ENCODE measurements at places on chromosomes 2 and 18. TPM values are rescaled to one million over a fixed set of nuclear protein-coding genes. Genes with fewer than 3 reads are reported as not detected.
A peak's percentile ranks its signal among the peaks of the same experiment; 100 is the strongest.

- no peak for DNase-seq
- H3K27ac ChIP-seq: no peak overlapping the region
- no peaks in the 10 kb centered on the region for H3K4me1 ChIP-seq
- no peaks in the 10 kb centered on the region for H3K27me3 ChIP-seq
- no peak overlapping the region for H3K4me3 ChIP-seq
Observed at GRCh38 chr18:37964885-37965571, 399.4 kb upstream of the CELF4 start.

SIGLEC15 gene
- total RNA-seq: not detected

DNA sequence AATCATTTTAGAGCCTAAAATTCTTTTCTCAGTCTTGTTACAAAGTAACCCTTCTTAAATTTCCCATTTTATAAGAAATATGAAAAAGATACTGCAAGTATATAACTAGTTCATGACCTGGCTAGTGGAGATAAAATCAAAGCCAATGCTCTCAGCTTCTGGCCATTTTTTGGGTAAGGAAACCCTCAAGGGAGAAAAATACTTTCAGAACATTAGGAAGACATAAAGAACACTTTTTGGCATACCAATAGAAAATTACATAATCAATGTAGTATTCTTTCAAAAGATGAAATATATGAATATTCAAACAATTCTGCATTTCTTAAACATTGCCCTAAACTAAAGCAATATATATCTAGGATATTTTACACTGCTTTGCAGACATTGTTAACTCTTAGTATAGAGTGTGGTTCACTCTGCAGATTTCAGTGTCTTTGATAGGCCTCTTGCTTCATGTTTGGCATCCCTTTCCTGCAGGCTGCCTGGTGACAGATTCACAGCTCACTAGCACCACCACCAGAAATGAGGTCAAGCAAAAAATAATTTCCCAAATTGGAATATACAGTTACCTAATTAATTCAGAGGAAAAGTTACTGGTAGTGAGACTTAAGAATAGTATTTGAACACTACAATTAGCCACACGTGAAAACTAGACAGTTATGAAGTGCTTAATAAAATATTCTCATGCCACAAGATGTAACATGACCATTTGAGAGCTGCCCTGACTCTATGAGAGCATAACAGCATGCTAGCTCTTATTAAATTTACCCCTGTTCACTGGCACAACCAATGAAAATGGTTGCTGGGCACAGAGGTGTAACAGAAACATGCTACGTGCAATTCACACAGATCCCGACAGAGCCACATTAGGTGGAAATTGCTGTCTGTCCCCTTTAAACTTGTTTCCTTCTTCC, 36.0 kb downstream of the PAIP2B start:
- H3K27me3 ChIP-seq: no peaks in the 10 kb centered on the region
- H3K27ac ChIP-seq: no peak overlapping the region
- DNase-seq: no peak
- H3K36me3 ChIP-seq: no peaks in the 10 kb centered on the region

USP14 gene
- total RNA-seq: 42.6 TPM

DNA sequence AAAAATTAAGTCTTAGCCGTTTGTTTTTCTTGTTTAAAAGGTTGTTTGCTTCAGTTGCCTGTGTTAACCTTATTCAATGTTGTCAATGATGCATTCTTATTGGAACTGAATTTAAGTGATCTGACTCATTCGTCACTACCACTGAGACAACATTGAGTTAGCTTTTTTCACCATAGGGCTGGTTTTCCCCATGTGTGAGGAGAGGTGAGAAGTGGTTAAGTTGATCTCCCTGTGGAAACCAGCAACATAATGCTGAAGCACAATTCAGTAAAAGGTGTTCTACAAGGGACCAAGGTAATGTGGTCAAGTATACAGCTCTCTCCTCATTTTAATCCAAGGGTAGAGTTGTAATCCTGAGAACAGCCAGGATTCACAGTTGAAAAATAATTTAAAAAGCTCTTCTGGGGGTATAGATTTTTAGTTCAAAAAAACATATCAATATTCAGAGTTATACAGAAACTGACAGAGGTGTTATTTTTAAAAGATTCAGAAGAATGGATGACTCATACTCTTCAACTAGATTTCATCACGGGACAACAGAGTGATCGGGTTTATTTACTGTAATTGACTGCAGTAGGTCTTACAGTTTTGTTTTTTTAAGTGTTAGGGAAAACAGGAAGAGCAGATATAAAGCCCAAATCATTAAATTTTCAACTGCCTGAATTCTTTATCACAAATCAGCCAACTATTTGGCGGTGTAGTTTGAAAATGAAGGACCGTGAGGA, 12.6 kb downstream of the NOP58 start:
- H3K27ac ChIP-seq: peak overlapping the region; percentile 10
- peaks cover 20% of the 10 kb centered on the region for H3K4me1 ChIP-seq
- H3K27me3 ChIP-seq: no peaks in the 10 kb centered on the region
- no peak overlapping the region for H3K4me3 ChIP-seq

GRCh38 chr2:58449286-58450010, 208.3 kb upstream of the FANCL start:
- DNase-seq: no peak
- H3K4me3 ChIP-seq: no peak overlapping the region
- no peak overlapping the region for H3K27ac ChIP-seq
- no peaks in the 10 kb centered on the region for H3K27me3 ChIP-seq
- no peaks in the 10 kb centered on the region for H3K4me1 ChIP-seq

DNA sequence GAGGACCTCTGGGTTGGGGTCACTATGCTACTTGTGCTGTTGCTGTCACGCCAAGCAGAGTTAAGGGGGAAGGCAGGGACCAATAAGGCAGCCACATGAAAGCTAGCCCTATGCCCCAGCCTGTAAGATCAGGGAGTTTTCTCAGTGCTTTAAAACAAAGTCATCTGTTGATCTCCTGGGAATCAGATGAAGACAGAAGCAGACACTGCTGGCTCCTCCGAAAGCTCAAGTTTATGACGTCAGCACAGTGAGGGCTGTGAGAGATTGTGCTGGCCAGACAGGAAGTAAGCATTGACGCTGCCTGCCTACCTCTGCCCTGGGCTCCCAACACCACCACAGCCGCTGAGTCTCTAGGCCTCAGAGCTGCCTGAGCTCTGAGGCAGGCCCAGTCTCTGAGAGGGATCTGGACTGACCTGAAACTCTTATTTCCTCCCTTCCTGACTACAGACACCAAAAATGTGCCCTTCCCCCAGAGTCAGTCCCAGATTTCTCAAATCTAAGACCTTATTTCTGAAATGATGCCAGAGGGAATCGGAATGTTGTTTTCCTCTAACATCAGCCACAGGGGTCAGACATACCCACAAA, 118.1 kb upstream of the EPAS1 start:
- DNase-seq: peak; percentile 55
- peaks cover 10% of the 10 kb centered on the region for H3K4me1 ChIP-seq
- H3K36me3 ChIP-seq: no peaks in the 10 kb centered on the region
- no peak overlapping the region for H3K4me3 ChIP-seq
- H3K27me3 ChIP-seq: no peaks in the 10 kb centered on the region

DNA sequence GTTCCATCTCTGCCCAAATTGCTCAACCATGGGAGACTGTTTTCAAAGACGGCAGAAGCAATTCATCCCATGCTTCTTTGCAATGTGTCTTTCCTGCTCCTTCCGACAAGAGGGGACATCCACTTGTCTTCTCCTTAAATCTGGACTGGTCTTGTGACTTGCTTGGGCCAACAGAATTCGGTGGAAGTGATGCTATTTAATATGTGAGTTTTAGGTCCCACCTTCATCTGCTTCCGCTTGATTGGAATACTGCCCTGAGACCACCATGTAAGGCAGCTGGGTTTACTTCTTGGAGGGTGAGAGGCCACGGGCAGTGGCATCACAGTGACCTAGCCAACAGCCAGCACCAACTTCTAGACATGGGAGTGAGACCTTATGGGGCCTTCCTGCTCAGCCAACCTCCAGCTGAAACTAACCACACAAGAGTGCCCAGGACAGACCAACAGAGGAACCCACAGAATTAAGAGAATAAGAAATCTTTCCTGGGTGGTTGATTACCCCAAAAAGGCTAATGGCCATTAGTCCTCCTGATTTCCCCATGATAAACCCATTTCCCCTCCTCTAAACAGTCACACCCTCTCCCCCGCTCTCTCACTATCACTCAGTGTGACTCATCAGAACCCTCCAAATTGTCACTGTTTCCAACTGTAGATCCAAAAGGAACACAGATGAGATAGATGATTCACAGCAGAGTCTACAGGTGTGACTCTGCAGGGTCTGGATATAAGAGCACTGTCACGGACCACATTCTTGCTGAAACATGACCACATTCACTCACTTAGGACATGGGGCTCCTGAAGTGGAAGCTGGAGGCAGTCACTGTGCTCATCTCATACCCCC, 16.2 kb upstream of the RHOB start:
- H3K27me3 ChIP-seq: no peaks in the 10 kb centered on the region
- no peak overlapping the region for H3K27ac ChIP-seq
- no peak overlapping the region for H3K4me3 ChIP-seq
- no peaks in the 10 kb centered on the region for H3K36me3 ChIP-seq
- no peaks in the 10 kb centered on the region for H3K4me1 ChIP-seq
- DNase-seq: no peak

GRCh38 chr2:19120941-19121750, 237.3 kb downstream of the OSR1 start:
- H3K4me1 ChIP-seq: no peaks in the 10 kb centered on the region
- no peak overlapping the region for H3K27ac ChIP-seq

DNA sequence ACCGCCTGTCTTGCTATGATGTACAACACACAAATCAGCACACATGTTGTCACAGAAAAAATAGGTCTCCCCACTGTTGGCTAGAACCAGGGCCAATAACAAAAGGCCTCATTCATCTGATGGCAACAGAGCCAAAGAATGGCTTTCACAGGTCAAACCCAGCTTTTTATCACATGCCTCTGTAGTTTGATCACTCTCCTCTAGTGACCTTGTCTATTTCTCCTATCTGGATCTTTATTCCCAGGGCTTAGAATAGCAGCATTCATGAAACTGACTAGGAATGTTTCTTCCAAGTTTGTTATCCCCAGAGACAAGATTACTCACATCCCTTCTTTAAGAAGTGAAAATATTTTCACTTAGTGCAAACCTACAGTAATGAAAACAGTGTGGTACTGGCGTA, 285.8 kb upstream of the GYPC start:
- H3K4me1 ChIP-seq: no peaks in the 10 kb centered on the region
- no peaks in the 10 kb centered on the region for H3K27me3 ChIP-seq
- no peak overlapping the region for H3K4me3 ChIP-seq
- no peak for DNase-seq
- H3K36me3 ChIP-seq: no peaks in the 10 kb centered on the region

LRRC30 gene
- total RNA-seq: not detected

- H3K4me1 ChIP-seq: no peaks in the 10 kb centered on the region
- DNase-seq: peak; percentile 43
- H3K4me3 ChIP-seq: no peak overlapping the region
- H3K27me3 ChIP-seq: no peaks in the 10 kb centered on the region
- no peak overlapping the region for H3K27ac ChIP-seq
Observed at GRCh38 chr2:241540771-241541561, 17.6 kb upstream of the BOK start.

TOGARAM2 gene
- total RNA-seq: 2.7 TPM

AGXT gene
- total RNA-seq: not detected

- DNase-seq: no peak
- H3K27ac ChIP-seq: no peak overlapping the region
- H3K27me3 ChIP-seq: no peaks in the 10 kb centered on the region
- H3K4me3 ChIP-seq: no peak overlapping the region
- H3K4me1 ChIP-seq: no peaks in the 10 kb centered on the region
Observed at GRCh38 chr2:18402831-18403230, 157.6 kb downstream of the RDH14 start.

DNA sequence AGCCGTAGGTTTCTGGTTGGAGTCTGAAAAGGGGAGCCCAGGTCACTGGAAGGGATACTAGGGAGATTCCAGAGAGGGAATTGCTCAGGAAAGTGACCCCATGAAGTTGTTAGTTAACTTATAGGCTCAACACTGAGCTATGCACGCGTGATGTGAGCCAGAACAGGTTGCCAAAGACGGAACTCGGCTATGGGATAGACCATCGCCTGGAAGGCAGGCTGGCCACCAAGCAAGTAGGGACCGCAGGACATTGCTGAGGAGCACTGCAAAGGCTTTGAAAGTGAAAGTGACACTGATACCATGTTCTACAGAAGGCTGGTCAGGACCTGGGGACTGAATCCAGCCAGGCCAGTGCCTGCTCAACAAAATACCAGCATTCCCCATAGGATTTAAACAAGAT, 7.3 kb downstream of the FARP2 start:
- H3K4me3 ChIP-seq: no peak overlapping the region
- DNase-seq: no peak
- no peaks in the 10 kb centered on the region for H3K27me3 ChIP-seq
- H3K36me3 ChIP-seq: no peaks in the 10 kb centered on the region
- no peak overlapping the region for H3K27ac ChIP-seq

DNA sequence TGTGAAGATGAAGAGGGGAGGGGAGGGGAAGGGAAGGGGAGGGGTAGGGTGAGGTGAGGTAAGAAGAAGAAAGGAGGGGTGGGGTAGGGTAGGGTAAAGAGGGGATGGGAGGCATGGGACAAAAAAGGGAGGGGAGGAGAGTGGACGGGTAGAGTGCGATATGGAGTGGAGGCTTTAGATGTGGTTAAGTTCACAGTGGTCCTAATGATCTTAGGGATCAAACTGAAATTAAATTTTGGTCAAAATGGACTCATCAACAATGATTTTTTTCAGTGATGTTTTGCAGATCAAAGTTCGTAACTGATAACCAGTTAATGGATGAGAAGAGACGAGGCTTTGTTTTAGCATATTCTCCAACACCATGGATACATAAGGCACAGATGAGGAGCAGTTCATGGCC, 513.9 kb upstream of the ACVR2A start:
- H3K4me1 ChIP-seq: peaks cover 18% of the 10 kb centered on the region
- H3K27ac ChIP-seq: no peak overlapping the region
- no peak overlapping the region for H3K4me3 ChIP-seq

DNA sequence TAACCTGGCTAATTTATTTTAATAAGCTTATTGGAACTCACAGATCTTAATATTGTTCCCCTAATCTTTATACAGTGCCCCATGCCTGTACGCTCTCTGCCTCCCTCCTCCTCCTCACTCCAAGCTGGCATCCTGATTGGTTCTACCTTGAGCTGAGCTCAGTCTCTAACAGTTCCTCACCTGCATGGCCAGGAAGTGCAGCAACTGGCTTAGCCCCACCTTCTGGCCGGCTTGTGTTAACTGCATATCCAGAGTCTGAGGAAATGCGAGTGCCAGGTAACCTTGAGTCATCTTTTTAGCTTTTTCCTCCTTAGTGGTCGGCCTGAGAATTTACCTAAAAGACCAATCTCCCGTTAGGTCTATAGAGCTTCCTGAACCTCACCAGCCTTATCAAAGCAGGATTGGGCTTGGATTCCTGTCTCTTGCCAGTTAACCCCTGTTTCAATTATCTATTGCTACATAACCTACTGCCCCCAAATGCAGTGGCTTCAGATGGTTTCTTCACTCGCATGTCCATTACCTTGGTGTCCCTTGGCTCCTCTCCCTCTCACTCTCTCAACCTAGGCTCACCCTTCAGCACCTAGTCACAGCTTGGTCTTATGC, 89.5 kb upstream of the STK39 start:
- no peaks in the 10 kb centered on the region for H3K36me3 ChIP-seq
- peak; percentile 50 for DNase-seq
- no peak overlapping the region for H3K27ac ChIP-seq
- peaks cover 4% of the 10 kb centered on the region for H3K4me1 ChIP-seq
- no peaks in the 10 kb centered on the region for H3K27me3 ChIP-seq
- H3K4me3 ChIP-seq: no peak overlapping the region

GRCh38 chr2:226953826-226954225, 118.0 kb downstream of the RHBDD1 start:
- DNase-seq: no peak
- H3K36me3 ChIP-seq: no peaks in the 10 kb centered on the region
- no peak overlapping the region for H3K4me3 ChIP-seq

GRCh38 chr2:69082430-69082997, 69.5 kb downstream of the ANTXR1 start:
- H3K4me1 ChIP-seq: no peaks in the 10 kb centered on the region
- no peak overlapping the region for H3K27ac ChIP-seq
- no peaks in the 10 kb centered on the region for H3K36me3 ChIP-seq
- DNase-seq: no peak
- H3K4me3 ChIP-seq: no peak overlapping the region
- no peaks in the 10 kb centered on the region for H3K27me3 ChIP-seq

Data from CD4-positive, alpha-beta memory T cell (primary cell).